ENCODE measurements at places on chromosomes 6 and 20. TPM values are rescaled to one million over a fixed set of nuclear protein-coding genes. Genes with fewer than 3 reads are reported as not detected.
A peak's percentile ranks its signal among the peaks of the same experiment; 100 is the strongest.

ZSCAN26 gene
- total RNA-seq = 28.5 TPM

INSM1 gene
- 23.2 TPM for total RNA-seq

DNA sequence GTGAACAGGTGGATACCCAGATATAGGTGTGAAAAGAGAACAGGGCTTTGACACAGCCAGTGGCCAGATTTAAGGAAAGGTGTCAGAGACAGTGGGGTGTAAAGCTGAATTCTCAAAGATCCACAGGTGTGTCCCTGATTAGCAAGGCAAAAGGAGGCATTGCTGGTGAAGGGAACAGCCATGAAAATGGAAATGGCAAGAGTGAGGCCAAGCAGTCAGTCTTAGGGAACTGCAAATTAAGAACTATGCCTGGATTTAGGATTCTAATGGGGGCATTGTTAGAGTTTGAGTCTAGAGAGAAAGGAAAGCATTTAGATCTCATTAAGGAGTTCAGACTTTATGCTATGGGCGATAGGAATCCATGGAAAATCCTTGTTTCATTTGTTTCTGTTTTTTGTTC is 789.2 kb downstream of the MAFB start:
- DNase-seq = no peak

DNA sequence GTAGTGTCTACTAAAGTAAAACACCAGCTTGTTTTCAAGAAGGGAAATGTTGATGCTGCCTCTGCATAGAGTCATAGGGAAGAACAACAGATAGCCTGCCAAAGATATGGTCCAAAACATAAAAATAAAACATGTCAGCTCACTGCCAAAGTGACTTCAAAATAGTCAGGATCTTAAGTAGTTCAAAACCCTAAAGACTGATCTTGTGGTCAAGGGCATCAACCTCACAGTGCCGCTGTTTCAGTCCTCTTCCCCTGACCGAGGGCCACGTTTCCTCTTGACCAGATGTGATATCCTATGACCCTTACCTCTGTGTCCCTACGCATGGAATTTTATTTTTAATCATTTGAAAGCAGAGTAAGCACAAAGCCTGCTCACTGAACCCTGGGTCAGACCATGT is 104.2 kb upstream of the CNKSR3 start:
- DNase-seq = no peak

LPIN3 gene
- total RNA-seq = 14.2 TPM

DNA sequence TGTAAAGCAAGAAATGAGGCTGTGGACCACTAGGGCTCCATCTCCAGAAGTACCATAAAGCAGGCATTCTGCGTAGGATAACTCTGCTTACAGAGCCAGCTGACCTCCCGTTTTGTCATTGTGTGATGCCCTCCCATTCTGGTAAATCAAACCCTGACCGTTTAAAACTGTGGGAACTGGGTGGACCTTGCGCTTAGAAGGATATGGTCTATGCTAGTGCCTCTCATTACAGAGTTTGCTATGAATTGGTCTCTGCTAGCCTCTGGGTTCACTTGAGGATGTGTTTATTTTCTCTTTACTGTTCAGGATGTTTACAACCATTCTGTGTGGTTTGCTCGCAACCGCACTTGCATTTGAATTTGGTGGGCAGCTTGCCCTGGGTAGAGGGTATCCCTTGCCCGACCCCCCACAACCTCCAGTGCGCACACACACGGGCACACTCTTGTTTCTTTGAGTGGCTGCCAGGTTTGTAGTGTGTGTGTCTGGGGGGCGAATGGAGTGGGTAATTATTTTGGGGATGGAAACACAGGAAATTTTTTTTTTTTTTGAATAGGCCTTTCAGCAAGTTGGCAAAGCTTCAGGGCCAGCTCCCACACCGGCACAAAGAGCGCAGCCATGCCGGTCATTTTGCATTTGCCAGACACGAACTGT is 198.3 kb downstream of the JARID2 start:
- DNase-seq = peak; percentile 48

APOM gene
- total RNA-seq = not detected

DNA sequence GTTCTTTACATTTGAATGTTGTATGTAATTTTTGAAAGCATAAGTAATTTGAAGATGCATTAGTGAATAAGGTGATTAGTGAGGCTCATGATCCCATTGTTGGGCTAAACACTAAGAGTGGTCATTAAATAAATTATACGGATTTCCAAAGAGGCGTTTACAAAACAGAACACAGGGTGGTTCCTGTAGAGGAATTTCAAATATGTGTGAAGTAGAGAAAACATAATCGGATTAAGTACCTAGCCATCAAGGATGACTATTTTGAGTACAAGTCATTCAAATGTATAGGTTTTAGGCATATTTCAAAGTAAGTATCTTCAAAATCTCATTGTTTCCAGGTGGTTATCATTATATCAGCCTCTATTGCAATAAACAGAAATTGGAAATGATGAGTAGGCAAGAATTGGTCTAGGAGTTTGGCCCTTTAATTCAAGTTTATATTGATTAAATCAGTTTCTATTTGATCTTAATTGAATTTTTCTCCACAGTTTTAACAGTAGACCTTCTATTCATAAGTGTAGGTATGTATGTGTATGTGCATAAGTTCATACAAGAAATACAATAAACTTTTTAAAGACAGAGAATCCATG is 94.8 kb downstream of the MYLK4 start:
- no peak for DNase-seq

DNA sequence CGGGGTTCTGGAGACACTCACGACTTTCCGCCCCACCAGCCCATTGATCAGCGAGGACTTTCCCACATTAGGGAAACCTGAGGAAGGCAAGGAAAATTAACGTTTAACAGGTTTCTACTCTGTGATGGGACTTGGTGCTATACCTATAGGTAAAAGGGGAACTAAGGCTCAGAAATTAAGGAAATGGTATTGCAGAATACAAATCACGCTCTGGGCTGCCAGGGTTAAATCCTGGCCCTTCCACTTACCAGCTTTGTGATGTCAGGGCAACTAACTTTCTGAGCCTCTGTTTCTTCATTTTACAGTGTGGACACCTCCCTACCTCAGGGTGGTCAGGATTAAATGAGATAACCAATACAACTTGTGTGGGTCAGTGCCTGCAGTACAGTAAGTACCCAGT is 8.8 kb downstream of the GNL1 start:
- DNase-seq = no peak

CALHM5 gene
- total RNA-seq = under 0.01 TPM

C20orf144 gene
- not detected for total RNA-seq

GRCh38 chr6:92147246-92147645 is 1272.1 kb downstream of the EPHA7 start:
- no peak for DNase-seq

- DNase-seq = peak; percentile 56
Observed at GRCh38 chr6:105179244-105180065, at the start of gene POPDC3. TSS of gene POPDC3 (minus strand) at chr6:105180014. CDS start at chr6:105161909, 18,105 bp downstream.
